LHCN-M2 (cell line): ENCODE measurements at places on chromosomes 13 and 19. TPM values are rescaled to one million over a fixed set of nuclear protein-coding genes. Genes with fewer than 3 reads are reported as not detected.

Gene RPS5
- total RNA-seq, result 1,719 and 2,296 TPM in 2 replicates

GRCh38 chr19:8477889-8478288 lies 24.6 kb downstream of the PRAM1 start:
- no peak for DNase-seq

GRCh38 chr13:100580045-100580444 lies 8.5 kb downstream of the GGACT start:
- no peak for DNase-seq

DNA sequence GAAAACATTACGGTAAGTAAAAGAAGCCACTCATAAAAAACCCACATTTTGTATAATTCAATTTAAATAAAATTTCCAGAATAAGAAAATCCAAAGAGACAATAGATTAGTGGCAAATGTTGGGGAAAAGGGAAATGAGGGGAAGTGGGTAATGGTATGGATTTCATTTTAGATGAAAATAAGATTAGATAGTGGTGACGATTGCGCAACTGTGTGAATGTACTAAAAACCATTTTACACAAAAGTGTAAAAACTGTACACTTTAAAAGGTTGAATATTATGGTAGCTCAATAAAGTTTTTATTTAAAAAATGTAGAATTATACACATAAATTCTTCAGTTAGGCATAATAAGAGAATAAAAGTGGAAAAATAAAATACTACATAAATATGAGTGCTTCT lies 3.7 kb downstream of the MBD3L1 start:
- no peak for DNase-seq

Gene CD209
- total RNA-seq, result not detected in 2 replicates

- no peak for DNase-seq
Measured at GRCh38 chr13:38399535-38399934, 49.9 kb downstream of the UFM1 start.

Gene IL17D
- 4.9 and 7.1 TPM in 2 replicates for total RNA-seq

Gene KCNN4
- total RNA-seq, result 1.0 and 2.1 TPM in 2 replicates
